ENCODE measurements at places on chromosomes 6 and 20.

- peak; percentile 41 for DNase-seq
Measured at GRCh38 chr20:64038565-64039292, 2.7 kb downstream of the C20orf204 start.

- DNase-seq, result no peak
Measured at GRCh38 chr6:142891454-142891853, 53.5 kb downstream of the HIVEP2 start.

DNA sequence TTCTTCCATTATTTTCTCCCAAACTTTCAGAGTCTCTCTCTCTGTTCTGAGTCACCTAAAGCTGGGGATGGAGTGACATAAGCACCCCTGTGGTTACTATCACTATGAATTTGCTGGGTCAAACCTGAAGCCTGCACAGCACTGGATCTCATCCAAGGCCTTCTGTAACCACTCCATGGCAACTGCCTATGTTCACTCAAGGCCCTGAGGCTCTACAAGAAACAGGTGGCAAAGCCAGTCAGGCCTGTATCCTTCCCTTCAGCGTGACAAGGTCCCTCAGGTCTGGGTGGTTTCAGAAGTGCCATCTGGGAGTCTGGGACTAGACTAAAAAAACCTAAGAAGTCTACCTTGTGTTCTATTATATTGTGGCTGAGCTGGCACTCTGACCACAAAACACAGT, 1278.8 kb upstream of the EYS start:
- no peak for DNase-seq

DNA sequence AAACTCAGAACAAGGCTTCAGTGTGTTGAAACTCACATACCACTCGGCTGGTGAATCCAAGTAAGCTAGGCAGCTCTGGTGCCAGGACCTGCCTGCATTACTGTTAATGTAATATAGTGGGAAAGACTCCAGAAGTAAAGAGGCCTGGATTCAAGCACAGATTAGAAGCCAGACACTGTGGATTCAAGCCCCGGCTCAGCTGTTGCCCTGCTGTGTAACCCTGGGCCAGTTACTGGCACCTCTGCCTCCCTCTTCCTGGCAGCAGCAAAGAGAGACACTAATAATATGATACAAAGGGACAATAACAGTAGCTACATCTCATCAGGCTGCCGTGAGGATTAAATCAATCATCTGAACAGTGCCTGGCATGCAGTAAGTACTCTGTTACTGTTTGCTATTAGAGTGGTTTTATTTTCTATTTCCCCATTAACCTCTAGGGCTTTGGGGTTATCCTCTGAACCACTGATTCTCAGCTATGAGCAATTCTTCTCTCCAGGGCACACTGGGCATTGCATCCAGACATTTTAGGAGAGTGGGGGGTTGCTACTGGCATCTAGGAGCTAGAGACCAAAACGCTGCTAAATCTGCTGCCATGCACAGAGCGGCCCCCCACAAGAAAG, 92.9 kb downstream of the ZMYND8 start:
- DNase-seq, result no peak

- DNase-seq, result peak; percentile 98
Measured at GRCh38 chr6:11207199-11207968, 25.1 kb downstream of the NEDD9 start.
